Gastrocnemius medialis (tissue), 4 donors: ENCODE measurements at places on chromosomes 11 and 22. TPM values are rescaled to one million over a fixed set of nuclear protein-coding genes. Genes with fewer than 3 reads are reported as not detected.

GRCh38 chr11:130216591-130217132, 57.1 kb downstream of the ST14 start:
- H3K27ac ChIP-seq: no peak overlapping the region
- H3K4me1 ChIP-seq: peaks cover 7% of the 10 kb centered on the region
- H3K27me3 ChIP-seq: no peaks in the 10 kb centered on the region
- no peaks in the 10 kb centered on the region for H3K36me3 ChIP-seq
- no peak overlapping the region for H3K4me3 ChIP-seq

GRCh38 chr11:119590651-119591351, 138.2 kb downstream of the NECTIN1 start:
- no peaks in the 10 kb centered on the region for H3K4me1 ChIP-seq
- no peak overlapping the region for H3K27ac ChIP-seq
- no peak for DNase-seq
- H3K27me3 ChIP-seq: peaks cover 9% of the 10 kb centered on the region

BTBD18 gene
- not detected for total RNA-seq

DNA sequence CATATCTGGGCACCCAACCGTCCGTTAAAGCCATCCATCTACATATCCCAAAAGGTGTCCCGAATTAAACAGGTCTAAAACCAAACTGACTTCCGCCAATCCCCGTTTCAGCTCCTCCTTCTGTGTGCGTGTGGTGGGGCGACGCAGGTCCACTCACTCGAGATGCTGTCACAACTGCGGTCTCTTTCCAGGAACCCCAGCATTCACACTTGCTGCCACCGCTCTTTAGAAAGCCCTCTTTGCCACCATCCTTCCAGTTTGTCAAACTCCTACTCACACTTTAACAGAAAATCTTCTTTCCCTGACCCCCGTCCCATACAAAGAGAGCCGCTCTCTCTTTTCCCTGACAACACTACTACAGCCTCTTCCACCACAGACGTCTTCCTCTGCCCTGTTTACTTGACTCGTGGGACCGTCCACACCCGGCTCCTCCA, 467 bp downstream of the ESS2 start:
- H3K27ac ChIP-seq: peak overlapping the region; percentile 86
- H3K4me3 ChIP-seq: peak overlapping the region; percentile 88
- no peaks in the 10 kb centered on the region for H3K36me3 ChIP-seq
- peaks cover 9% of the 10 kb centered on the region for H3K27me3 ChIP-seq
- peaks cover 8% of the 10 kb centered on the region for H3K4me1 ChIP-seq
- no peak for DNase-seq

DNA sequence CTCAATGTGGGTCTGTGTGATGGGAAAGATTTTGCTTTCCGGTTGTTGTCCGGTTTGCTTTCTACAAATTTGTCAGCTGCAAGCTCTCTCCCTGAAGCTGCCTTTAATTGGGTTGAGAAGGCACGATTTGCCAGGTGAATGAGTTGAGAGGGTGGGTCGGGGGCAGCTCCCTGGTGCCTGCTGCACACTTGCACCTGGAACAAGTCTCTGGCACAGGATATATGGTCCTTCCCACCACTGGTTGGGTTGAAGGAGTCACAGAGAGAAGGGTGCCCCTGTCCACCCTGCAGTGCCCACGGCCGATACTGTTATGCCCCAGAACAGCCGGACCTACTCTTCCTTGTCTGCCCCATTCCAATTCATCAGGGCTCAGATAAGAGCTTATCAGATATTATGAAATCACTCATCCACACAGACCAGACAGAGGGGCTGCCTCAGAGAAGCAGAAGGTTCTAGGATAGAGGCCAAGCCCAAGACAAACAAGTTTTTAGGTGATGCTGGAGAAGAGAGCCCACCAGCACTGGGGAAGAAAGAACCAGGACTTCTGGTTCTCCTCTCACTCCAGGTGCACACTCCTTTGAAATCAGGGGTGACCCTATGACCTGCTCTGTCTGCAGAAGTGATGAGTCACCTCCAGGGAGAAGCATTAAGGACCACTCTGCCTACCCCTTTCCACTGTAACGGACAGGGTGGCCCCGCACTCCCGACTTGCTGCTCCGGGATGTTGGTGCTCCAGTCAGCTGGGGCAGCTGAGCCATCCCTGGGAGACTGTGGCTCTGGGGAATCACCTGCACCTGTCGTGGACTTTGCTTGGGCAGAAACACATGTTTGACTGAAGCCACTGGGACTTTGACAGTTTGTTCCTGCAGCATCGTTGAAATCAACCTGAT, 45.3 kb downstream of the RTL6 start:
- H3K4me1 ChIP-seq: no peaks in the 10 kb centered on the region
- no peak overlapping the region for H3K27ac ChIP-seq
- H3K4me3 ChIP-seq: no peak overlapping the region
- no peak for DNase-seq
- H3K27me3 ChIP-seq: no peaks in the 10 kb centered on the region
- no peaks in the 10 kb centered on the region for H3K36me3 ChIP-seq

- H3K27me3 ChIP-seq: no peaks in the 10 kb centered on the region
- peaks cover 44% of the 10 kb centered on the region for H3K4me1 ChIP-seq
- H3K36me3 ChIP-seq: no peaks in the 10 kb centered on the region
- H3K4me3 ChIP-seq: peak overlapping the region; percentile 30
- H3K27ac ChIP-seq: peak overlapping the region; percentile 93
- DNase-seq: no peak
Observed at GRCh38 chr11:15967966-15968365, 388.4 kb downstream of the SOX6 start.

DNA sequence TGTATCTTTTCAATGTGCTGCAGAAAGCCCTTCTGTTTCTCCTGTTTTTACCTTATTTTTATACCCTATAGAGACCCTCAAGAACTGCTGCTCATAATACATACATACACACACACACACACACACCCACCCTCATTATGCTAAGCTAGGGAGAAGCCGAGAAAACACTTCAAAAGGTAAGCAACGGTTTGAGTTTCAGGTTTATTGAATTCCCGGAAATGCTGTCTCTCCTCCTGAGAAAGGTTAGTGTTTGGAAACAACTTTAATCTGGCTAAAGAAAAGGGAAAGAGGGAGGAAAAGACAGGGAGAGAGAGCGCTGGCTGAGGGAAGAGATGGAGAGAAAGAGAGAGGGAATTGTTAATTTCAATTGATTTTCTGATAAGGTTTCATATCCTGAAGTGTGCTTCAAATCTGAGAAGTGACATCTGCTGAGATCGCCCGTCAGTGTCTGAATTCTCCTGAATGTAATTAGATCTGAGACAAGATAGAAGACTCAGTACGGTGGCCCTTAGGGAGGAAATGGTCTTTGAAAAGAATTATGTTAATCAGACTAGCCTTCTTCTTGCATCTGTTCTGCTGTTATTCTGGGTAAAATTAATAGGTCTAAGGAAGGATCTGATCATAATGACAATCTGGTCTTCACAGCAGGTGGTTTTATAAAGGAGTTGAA, 169.1 kb downstream of the NXPE2 start:
- no peaks in the 10 kb centered on the region for H3K36me3 ChIP-seq
- DNase-seq: no peak

DNA sequence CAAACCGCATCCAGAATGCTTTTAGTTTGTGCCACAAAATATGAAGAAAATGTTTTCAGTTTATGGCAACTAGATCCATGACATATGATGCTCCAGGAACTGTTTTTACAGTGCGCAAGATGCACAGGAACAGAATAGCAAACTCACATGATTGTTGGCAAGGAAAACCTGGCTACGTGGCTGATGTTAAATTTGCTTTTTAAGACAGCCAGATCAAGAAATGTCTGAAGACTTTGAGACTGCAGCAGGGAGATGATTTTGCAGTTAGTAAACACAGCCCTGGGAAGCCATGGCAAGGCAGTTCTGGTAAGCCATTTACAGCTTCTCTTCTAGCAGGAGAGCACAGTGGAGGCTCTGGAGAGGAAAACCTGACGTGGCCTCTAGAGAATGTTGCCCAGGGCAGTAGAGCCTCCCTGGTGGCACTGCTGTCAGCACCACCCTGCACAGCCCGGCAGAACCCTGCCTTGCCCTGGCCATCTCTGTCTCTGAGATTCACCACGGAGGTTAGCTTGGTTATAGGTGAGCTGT, 69.8 kb upstream of the TNRC6B start:
- H3K27me3 ChIP-seq: no peaks in the 10 kb centered on the region
- H3K4me3 ChIP-seq: peak overlapping the region; percentile 30

OR8A1 gene
- total RNA-seq: not detected

LRRC4C gene
- total RNA-seq: 0.59 TPM

- no peak overlapping the region for H3K4me3 ChIP-seq
- no peaks in the 10 kb centered on the region for H3K36me3 ChIP-seq
- no peaks in the 10 kb centered on the region for H3K27me3 ChIP-seq
- DNase-seq: no peak
- H3K4me1 ChIP-seq: no peaks in the 10 kb centered on the region
Observed at GRCh38 chr11:131656839-131657211, 286.4 kb downstream of the NTM start.

DNA sequence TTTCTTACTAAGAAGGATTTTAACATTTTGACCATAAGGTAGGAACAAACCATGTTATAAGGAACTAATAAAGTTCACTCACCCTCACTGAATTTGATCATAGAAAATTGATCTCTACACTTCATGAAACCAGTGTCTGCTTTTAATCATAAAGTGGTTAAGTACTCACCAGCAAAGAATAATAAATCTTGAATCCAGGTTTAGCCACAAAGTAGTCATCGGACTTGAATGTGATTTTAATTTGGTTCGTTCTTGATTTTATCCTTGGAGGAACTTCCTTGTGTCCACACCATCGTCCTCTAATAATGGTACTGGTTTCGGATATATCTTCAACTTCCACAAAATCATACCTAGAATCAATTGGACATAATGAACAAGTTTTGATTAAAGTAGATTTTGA, 40.5 kb upstream of the DDI1 start:
- no peaks in the 10 kb centered on the region for H3K4me1 ChIP-seq
- H3K36me3 ChIP-seq: no peaks in the 10 kb centered on the region
- H3K27ac ChIP-seq: no peak overlapping the region
- no peak overlapping the region for H3K4me3 ChIP-seq
- no peak for DNase-seq

DNA sequence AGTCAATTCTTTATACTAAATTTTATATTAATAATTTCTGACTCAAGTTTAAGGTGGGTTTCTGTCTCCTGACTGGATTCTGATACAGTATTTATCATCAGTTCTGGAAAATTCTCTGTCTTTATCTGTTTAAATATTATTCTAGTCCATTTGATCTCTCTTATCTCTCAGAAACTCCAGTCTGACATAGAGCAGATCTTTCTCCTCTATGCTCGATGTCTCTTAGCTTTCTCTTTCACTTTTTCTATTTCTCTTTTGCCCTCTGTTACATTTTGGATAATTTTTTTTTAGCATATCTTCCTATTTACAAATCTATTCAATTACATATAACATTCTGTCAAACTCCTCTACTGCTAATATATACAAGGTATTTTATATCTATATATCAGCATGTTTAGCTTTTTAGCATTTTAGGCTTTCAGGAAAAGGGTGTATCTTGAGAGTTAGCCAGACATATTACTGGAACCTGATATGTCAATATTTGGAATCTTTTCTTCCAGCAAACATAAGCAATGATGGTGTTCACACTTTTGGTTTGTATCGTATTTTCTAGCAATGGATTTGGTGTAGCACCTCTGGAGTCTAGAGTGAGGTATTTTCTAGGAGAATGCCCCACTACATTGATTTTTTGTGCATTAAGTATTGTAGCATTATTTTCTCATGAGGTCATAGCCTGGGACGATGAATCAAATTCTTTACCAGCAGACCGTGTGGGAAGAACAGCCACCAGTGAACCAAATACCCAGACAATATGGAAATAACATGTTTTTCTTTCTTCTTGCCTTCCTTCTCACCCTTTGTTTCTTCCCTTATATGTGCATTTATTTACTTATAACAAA, 4.1 kb upstream of the NNMT start:
- peak overlapping the region; percentile 21 for H3K4me3 ChIP-seq
- H3K36me3 ChIP-seq: no peaks in the 10 kb centered on the region
- peaks cover 34% of the 10 kb centered on the region for H3K4me1 ChIP-seq
- peak overlapping the region; percentile 83 for H3K27ac ChIP-seq

DNA sequence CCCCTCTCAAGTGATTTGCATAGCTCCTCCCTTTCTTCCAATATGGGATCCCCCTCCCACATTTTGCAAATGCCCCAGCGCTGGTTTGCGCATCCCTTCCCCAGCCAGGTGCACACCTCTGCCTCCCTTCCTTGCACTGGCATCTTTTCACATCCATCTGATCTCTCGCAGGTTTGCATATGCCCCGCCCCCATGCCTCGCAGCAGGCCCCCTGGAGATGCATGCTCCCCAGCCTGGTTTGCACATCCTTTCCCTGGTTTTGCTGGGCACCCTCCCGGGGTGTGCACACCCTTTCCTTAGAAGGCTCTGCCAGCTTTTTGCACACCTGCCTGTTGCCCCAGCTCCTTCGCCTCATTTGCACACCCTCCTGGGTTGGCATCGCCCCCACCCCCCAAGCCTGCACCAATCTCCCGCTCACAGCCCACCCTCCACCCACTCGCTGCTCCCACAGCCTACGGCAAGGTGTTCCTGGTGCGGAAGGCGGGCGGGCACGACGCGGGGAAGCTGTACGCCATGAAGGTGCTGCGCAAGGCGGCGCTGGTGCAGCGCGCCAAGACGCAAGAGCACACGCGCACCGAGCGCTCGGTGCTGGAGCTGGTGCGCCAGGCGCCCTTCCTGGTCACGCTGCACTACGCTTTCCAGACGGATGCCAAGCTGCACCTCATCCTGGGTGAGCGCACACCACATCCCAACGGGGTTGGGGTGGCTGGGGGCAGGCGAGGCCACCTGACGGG, 917 bp downstream of the RPS6KA4 start:
- H3K27ac ChIP-seq: no peak overlapping the region
- no peaks in the 10 kb centered on the region for H3K36me3 ChIP-seq
- peaks cover 5% of the 10 kb centered on the region for H3K4me1 ChIP-seq
- no peaks in the 10 kb centered on the region for H3K27me3 ChIP-seq
- peak overlapping the region; percentile 71 for H3K4me3 ChIP-seq

DNA sequence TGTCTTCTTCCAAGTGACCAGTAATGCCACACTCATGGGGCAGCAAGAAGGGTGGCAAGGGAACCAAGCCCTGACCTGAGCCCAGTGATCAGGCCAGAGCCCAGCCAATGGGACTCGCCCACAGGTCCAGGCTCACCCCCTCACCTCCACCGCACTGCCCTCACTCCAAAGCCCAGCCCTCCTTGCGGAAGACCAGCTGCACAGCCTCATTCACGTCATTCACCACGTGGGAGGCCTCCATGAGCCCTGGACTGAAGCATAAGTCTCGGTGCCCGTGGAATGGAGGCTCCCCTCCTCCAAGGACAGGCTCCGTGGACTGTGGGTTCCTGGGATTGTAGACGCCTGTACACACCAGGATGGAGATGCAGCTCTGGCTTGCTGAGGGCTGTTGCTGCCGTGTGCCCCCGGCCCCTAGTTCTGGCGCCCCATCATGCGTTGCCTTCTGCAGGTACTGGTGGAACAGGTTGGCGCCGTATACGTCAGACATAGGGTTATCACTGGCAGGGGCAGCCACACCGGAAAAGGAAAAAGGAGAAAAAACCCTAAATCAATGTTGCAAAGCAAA, 16.8 kb upstream of the TMEM121B start:
- H3K36me3 ChIP-seq: no peaks in the 10 kb centered on the region
- no peaks in the 10 kb centered on the region for H3K27me3 ChIP-seq
- H3K4me1 ChIP-seq: peaks cover 32% of the 10 kb centered on the region
- DNase-seq: no peak

GRCh38 chr11:64095949-64096348, 60.2 kb downstream of the FLRT1 start:
- no peaks in the 10 kb centered on the region for H3K27me3 ChIP-seq
- H3K4me1 ChIP-seq: peaks cover 65% of the 10 kb centered on the region
- no peak overlapping the region for H3K4me3 ChIP-seq
- H3K36me3 ChIP-seq: no peaks in the 10 kb centered on the region

H19 gene
- 2,877 TPM for total RNA-seq

OR8H1 gene
- not detected for total RNA-seq

- H3K4me1 ChIP-seq: no peaks in the 10 kb centered on the region
- no peak overlapping the region for H3K27ac ChIP-seq
- DNase-seq: no peak
Observed at GRCh38 chr11:69992943-69993694, 85.0 kb upstream of the ANO1 start.

NUDT8 gene
- total RNA-seq: 30.3 TPM

AMOTL1 gene
- 150 TPM for total RNA-seq
